ENCODE measurements at places on chromosomes 4 and X.
A peak's percentile ranks its signal among the peaks of the same experiment; 100 is the strongest.

- DNase-seq, result peak; percentile 14
Observed at GRCh38 chrX:140918398-140919038, 83.9 kb upstream of the SPANXB1 start.

DNA sequence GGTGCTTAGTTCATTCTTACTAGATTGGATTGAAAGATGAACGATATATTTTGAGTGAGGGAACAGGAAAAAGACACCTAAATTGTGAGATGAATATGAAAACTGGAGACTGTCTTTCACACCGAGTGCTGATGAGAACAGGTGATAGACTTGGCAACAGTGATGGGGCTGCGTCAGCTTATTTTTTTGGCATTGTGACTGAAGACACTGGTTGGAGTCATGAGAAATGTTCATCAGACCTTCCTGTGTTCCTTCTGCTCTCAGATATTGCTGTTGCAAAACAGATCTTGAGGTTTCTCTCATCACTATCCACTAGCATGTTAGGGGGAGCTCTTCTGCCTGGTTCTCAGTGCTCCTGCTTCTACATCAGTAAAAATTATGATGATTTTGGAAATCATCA is 124.2 kb upstream of the KCNIP4 start:
- no peak for DNase-seq

- no peak for DNase-seq
Observed at GRCh38 chr4:99201690-99202089, 17.4 kb downstream of the ADH6 start.

- no peak for DNase-seq
Observed at GRCh38 chr4:46404981-46405380, 15.1 kb upstream of the GABRA2 start.

DNA sequence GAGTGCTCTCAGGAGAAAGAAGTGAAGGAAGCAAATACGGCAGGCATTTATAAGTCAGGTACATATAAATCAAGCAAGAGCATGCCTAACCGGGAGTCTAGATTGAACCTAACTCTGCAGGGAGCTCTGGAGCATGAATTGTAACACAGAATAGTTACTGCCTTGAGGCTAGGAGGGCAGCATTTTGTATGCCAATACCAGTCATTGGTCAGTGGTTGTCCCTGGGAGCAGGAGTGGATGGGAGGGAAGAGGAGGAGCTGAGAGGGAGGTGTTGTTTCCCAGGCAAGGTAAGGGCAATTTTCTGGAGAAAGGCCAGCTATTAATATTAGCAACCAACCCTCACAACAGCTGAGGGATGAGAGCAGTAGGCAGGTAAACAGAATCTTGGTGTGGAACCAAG is 224.7 kb upstream of the DCAF8L1 start:
- no peak for DNase-seq

GRCh38 chr4:143251779-143252178 is 67.1 kb downstream of the USP38 start:
- DNase-seq, result peak; percentile 49

- DNase-seq, result no peak
Observed at GRCh38 chr4:77600521-77601451, 4.8 kb upstream of the CXCL13 start.

DNA sequence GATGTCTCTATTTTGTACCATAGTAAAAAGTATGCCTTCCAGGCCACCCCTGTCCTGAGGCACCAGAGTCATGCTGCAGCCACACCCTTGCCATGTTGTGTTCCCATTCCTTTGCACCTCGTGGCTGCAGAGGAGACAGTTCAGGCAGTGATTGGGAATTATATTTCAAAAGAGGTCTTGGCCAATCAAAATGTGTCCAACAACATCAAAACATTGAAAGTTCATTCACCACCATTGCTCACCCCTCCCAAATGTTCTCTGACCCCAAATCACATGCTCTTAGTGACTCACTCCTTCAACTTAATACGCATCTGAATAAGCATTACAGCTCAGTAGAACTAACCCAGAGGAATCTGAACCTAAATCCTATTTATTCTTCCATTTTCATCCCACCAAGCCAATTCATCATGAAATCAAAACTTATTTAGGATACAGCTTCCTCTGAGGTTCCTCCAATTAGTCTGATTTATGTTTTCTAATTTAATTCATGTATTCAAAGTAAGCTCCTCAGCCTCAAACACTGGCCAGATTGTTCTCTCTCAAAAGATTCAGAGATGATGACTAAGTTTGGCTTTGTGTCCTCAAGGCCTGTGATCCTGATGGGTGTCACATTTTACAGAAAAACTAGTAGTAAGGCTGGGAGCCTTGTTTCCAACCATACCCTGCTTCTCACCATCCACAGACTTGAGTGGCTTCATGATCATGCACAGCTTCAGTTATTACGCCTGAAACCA is 323.2 kb upstream of the INTU start:
- no peak for DNase-seq

DNA sequence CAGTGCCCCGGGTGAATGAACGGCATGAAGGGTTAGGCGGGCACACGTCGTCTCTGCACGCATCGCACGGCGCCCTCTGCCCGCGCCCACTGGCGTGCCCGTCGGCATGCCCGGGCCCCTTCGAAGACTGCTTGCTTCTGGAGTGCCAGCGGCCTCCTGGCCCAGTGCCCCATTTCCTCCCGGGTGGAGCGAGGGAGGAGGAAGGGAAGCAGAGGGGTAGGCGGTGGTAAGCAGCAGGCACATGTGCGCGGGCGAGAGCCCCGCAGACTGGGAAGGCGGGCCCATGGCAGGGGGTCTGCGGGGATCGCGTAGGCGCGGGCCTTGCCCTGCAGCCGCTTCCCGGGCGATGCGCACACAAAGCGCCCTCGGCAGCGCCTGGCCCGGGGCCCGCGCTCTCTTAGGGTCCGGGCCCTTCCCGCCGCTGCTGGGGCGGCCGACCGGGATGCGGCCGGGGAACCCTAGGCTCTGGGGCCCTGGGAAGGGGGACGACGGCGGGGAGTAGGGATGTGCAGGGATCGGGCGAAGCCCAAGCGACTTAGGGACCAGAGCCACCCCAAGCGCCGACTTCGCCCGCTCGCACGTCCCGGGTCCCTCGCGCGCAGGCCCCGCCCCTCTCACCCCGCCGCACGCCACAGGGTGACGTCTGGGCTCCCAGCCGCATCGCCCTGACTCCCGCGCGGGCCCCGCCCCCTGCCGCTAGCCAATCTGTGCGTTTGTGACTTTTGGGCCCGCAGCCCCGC is 866 bp upstream of the EMD start:
- peak; percentile 47 for DNase-seq

GRCh38 chr4:123676890-123677229 is 280.3 kb downstream of the SPRY1 start:
- peak; percentile 22 for DNase-seq

DNA sequence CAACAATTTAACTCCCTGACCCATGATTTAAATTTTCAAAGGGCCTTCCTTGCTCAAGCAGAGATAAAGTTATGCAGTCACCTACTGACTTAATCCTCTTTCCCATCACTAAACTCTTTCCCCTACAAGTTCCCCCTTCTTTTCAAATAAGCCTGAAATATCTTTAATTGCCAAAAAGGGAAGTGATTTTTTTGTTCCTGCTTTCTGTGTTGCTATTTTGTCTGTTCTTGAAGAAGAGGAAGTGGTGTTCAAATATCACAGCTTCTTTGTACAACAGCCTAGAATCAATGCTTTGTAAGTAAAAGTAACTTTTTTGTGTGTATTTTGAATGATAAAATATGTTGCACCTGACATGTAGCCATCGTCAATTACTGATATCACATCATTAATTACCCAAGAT is 595.9 kb downstream of the CENPC start:
- DNase-seq, result no peak

DNA sequence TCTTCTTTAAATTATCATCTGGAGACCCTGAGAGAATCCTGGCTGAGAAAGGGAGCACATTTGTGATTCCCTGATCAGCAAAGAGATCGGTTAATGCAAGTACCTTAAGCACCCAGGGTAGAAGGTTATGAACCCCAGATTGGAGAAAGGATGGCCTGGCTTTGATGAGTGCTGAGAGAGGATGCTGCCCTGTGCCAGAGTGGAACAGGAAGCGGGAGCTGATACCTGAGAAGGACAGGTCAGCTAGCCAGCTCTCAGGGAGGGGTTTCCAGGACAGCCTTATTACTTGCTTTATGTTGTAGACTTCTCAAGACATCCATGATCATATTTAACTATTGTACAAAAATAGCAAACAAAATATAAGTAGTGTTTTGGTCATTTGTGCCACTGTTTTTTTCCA is 141.9 kb downstream of the GATB start:
- DNase-seq, result no peak

DNA sequence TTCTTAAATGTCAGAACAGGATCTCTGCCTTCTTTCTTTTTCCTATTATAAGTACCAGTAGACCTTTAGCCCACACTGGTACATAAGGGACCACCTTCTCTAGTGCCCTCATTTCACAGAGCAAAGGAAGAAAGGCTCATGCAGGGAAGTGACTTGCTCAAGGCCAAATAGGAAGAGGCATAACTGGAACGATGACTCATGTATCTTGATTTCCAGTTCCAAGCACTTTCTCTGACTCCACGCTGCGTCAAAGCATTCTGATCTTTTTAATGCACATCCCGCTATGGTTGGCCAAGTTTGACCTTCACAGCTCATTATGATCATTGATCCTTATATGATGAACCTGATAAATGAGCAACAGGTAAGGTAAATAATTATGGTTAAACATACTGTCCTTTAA is 542.0 kb downstream of the GBA3 start:
- peak; percentile 42 for DNase-seq

- DNase-seq, result no peak
Observed at GRCh38 chr4:76607266-76607799, 172.3 kb downstream of the SHROOM3 start.

DNA sequence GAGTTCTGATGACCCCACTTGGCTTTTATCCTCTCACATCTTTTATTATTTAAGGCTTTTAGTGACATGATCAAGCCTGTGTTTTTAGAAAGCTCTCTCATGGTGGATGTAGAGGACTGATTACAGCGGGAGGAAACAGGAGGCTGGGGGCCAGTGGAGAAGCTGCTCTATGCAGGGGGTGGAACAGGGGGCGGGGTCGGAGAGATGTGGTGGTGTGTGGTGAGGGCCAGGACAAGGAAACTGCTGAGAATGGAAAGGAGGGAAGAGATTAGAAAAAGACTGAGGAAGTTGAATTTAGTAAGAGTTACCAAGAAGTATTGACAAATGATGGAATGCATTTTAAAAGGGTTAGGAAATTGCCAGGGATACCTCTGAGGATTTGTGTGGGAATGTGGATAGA is 292.2 kb downstream of the ZIC3 start:
- DNase-seq, result no peak

- DNase-seq, result no peak
Observed at GRCh38 chr4:148061795-148062194, 329.9 kb downstream of the ARHGAP10 start.

DNA sequence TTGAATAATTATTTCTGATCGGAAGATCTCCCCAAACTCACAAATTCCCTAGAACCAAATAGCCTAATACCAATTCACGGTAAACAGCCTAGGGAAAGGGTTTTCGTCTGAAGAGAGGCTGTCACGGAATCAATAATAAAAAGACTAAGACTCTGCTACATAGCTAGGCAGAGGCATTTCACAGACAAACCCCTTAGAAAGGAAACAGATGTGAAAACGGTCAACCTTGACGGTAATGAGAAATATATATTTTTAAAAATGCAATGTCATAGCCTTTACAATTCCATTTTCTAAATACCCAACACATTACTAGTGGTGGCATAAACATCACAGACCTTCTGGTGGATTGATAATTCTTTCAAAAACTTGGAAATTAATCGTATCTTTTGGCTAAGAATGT is 28.4 kb downstream of the PROM1 start:
- DNase-seq, result no peak

DNA sequence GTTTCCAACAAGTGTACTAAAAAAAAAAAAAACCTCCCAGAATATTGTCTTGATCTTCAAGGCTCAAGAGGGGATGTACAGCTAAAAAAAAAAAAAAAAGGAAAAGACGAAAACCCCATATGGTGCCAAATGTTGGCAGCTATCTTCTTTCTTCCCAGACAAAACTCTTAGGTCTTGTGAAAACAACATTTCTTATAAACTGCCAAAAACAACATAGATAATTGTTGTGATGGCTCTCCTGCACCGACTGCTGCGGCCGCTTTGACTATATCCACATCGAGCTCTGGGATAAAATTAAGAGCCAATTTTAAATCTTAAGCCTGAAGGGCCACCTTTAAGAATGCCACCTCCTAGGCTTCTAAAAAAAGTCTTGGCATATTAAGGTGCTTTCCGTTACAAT is 23.5 kb downstream of the PDGFC start:
- no peak for DNase-seq

DNA sequence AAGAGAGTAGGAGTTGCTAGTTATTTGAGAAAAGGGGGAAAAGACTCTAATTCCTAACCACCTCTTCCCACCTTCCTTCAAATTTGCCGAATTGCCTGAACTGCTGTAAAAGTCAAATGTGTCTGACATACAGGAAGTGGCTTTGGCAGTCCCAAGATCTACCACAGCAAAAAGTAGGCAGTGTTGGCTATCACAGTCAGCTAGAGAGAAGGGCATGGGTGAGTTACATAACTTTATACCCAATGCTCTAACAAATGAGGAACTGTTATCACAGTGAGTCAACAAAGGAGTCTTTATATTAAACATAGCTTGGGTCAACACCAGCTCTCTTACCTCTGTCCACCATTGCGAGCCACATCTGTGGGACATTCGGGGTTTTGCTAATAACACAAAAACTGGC is 2.4 kb upstream of the MBNL3 start:
- peak; percentile 41 for DNase-seq

- DNase-seq, result no peak
Observed at GRCh38 chr4:6426571-6427438, 45.6 kb downstream of the PPP2R2C start.

DNA sequence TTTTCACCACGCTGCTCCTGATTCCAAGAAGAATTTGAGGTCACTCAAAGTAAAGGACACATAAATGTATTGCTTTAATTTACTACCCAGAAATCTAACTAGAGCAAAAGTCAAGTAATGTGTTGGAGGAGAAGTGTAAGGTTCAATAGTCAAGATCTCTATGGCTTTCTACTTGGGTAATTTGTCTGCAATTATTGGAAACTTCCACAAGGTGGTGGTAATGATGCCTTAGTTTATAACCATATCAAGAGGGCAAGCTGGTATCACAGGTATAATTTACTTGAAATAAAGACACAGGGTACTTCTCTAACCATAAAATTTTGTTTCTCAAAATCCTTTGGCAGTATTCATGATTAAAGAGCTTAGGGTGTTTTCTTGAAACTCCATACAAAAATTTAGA is 10.2 kb upstream of the GRIA3 start:
- DNase-seq, result no peak

DNA sequence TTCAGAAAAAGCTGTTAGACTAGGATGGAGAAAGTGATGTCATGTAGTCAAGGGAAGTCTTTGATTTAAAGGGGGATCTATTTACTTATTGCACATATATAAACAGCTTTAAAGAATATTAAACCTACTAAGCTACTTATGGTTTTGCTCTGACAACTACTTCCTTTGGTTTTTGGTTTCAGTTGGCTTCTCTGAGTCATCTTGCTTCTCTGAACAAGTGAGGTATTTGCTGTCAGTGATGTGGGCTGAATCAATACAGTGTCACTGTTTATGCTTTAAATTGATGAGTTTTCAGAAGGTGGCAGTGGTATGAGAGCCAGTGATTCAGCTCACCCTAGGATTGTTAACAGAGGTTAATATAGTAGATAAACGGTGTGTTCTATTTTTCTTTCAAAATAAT is 75.1 kb downstream of the CEP44 start:
- peak; percentile 16 for DNase-seq
